ENCODE measurements at places on chromosomes 2 and 18. TPM values are rescaled to one million over a fixed set of nuclear protein-coding genes. Genes with fewer than 3 reads are reported as not detected.

Gene G6PC2
- polyA plus RNA-seq: not detected

DNA sequence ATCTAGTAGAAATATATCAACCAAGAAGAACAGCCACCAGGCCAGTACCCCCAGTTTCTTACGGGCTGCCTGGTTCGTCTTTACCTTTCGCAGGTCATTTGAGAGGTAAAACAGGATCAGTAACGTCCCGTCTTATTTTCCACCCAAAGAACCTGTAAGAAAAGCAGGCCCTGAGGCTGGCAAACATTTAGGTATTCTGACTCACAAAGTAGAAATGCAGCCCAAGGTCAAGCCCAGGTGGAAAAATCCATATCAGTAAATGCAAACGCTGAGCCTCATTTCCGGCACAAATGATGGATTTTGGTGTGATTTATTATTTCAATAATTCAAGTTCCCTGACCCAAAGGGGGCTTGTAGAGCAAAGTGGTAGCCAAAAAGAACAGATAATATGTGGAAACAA, 171.2 kb downstream of the ZNF516 start:
- no peak for DNase-seq

Gene PROM2
- 34.5 TPM for polyA plus RNA-seq

DNA sequence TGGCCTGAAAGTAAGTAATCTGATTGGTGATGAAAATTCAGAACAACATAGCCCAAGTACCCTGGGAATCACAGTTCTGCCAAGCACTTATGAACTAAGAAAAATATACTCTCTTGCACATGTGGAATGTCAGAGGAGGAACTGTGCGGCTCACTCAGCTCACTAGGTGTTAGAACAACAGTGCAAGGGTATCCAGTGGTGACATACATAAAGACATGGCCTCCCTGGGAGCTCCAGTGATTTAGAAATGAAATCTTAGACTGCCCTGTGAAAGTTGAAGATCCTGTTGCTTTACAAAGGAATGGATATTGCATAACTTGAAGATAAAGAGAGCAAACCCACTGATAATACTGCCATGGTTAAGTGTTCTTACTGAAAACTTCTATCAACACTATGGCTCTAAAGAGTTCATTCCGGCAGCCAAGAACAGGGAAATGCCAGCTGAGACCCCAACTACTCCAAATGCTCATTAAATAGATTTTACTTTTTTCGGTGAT, 246.2 kb downstream of the ARHGAP15 start:
- DNase-seq: no peak

Gene MMADHC
- 137 TPM for polyA plus RNA-seq

Gene RFTN2
- polyA plus RNA-seq: 21.4 TPM

DNA sequence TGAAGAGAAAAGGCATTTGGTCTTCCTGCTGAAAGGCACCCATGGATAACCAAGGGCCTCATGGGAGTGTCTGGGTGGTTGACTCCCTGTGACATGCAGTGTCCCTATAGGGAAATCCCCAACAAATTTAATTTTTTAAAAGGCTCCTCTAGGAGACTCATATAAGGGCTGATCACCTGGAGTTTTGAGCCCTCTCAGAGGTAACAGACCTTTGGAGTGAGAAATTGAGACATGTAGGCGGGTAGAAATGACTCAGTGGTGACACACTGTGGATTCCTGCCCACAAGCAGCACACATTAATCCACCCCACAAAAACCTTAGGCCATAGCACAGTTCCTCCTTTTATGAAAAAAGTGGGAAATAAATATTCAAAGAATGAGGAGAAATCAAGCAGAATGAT, 557.0 kb upstream of the CNTNAP5 start:
- DNase-seq: no peak

DNA sequence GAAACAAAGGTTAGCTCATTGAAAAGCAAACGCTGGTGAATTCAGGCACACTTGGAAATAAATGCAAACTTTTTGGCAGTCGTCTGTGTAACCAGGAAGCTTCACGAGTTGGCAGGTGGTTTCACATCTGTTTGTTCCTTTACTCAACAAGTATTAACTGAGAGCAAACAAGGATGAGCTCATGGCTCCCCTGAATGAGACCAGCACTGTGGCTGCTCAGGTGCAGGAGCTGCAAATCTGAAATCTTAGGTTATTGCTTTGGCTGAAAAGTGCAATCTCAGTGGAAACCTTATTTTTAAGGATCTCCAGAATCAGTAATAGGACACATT, 46.3 kb downstream of the SH3RF3 start:
- DNase-seq: no peak

DNA sequence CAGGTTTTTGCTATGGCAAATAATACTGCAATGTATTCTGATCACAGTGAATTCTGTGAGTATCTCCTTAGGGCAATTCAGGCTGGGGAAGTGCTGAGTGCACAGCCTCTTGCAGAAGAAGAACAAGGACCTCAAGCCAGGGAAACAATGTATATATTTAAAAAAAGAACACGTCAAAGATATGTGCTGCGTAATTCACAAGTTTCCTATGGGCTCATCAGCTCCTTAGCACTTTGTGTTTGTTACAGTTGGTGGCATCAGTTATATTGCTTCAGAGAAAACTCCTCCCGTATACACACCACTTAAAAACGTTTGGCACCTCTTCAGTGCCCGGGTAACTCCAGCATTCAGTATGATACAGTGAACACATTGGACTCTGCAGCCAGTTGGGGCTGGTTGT, 16.5 kb upstream of the MARCO start:
- no peak for DNase-seq

Gene GNAL
- 5.9 TPM for polyA plus RNA-seq

DNA sequence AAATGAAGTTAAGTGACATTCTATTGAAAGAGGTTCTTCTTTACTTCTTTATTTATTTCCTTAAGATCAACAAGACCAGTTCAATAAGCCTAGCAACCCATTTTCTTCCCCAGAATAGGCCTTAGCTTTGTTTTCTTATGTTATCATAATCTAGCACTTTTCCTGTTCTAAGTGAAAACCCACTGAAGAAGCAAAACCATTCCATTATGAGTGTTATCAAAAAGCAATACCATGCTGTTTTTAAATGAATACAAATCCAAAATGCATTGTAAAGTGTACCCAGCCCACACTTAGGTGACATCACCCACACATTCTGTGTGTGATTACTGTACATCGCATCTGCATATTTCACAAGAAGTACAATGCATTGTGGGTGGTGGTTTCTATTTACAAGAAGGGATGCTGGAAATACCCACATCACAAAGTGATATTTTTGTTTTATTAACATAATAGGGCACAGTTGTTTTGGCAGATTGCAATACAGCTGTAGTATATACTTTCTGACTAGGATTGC, 679.5 kb downstream of the KCNJ3 start:
- no peak for DNase-seq

DNA sequence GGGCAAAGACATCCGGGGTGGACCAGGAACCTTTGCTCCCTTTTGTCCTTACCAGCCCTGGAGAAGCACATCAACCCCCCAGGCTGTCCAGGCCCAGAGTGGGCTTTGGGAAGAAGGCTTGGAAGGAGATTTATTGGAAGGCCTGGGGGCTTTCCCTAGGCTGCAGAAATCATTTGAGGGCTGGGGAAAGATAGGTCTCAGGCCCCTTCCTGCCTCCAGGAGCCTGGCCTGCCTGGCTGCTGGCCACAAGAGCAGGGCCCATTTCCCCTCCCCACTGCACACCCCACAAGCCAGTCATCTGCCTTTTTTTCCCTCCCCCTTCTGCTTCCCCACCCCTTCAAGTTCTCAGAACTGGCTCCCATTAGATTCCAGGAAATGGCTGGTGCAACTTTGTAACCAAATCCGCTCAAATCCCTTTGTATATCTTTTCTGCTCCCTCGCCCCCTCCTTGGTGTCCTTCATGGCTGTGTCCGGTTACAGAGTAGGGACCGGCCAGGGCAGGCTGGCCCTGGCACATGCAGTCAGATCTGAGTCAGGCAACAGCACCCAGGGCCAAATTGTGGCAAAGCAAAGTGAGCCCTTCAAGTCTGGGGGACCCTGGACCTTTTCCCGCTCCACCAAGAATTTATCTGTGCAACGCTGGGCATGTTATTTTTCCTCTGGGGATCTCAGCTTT, 20.8 kb upstream of the TNP1 start:
- peak; percentile 9 for DNase-seq

Gene SLC9A4
- 6.1 TPM for polyA plus RNA-seq

GRCh38 chr2:14358339-14358738, 274.2 kb upstream of the LRATD1 start:
- no peak for DNase-seq

Gene TMEM200C
- polyA plus RNA-seq: 1.1 TPM

- DNase-seq: no peak
These were observed 7.2 kb downstream of the SMYD1 start for GRCh38 chr2:88074854-88075292.

DNA sequence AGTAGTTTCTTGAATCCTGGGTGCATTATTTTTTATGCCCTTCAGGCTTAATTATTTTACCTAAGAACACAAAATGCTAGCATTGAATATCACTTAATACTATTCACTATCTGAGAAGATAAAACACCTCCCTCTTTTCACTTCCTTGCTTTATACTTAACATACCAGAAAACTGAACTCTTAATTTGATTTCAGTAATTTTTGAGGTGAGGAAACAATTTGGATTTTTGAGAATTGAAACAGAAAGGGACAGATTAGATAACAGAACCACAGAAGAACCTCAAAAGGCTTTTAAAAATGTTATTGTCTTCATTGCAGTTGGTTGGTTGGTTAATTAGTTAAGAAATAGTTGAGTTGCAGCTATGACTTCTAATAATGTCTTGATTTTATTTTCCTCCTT, 69.5 kb downstream of the GPD2 start:
- no peak for DNase-seq

- no peak for DNase-seq
These were observed 3.0 kb downstream of the BUB1 start for GRCh38 chr2:110674620-110675555.
